ENCODE measurements at places on chromosomes 6 and 20.

- no peak for DNase-seq
Measured at GRCh38 chr20:49843139-49843538, 30.5 kb downstream of the SLC9A8 start.

DNA sequence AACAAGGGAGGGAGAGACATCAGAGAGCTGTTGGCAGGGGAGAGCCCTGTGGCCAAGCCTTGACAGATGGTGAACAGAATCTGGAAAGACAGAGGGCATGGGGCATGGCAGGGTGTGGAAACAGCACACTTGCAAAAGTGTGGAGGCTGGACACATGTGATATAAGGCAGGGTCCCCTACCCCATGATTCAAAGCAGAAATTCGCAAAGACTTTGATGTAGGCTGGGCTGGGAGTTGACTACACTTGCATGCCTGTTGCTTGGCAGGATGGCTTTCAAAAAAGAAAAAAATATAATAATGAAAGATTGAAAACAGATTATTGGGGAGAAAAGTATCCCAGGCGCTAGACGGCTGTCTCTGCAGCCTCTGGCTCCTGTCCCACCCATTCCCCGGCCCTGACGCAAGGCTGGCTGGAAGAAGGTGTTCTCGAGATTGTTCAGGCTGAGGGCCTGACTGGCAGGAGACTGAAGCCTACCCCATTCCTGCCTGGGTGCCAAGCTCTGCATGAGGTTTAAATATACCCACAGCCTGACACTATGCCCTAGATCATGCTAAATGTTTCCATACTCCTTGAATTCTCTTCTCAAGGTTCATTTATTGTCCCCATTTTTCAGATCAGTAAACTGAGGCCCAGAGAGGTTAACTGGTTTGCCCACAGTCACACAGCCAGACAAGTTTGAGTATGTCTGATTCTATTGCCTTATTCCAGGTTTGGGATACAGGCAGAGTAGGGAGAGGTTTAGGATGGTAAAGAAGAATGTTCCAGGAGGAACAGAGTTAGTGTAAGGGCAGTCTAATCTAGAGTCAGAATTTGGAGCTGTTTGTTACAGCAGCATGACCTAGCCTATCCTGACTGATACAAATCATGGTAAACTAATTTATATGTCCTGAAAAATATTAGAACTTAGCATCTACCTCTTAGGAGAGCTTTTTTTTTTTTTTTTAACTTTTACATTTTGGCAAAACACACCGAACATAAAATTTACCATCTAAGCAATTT is 23.4 kb upstream of the CCN5 start:
- no peak for DNase-seq

- DNase-seq, result no peak
Measured at GRCh38 chr6:11802886-11803590, 24.4 kb upstream of the ADTRP start.

GRCh38 chr20:4782378-4782772 is 60.7 kb downstream of the PRND start:
- no peak for DNase-seq

DNA sequence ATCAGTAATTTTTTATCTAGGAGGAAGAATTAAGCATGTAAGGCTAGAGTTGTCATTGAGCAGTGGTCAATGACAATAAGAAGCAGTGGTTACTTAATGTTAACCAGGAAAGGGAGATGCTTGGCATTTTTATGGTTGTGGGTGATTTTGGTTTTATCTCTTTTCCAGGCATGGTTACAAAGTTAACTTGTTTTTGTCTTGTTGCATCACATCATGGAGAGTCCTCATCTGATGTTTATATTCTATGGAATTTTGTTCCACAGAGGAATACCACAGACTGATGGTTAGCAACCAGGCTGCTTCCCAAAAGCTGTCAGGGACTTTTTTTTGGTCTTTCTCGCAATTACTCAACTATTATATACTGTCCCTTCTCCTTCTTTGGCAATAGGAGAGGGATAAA is 32.7 kb downstream of the OPRM1 start:
- DNase-seq, result no peak

DNA sequence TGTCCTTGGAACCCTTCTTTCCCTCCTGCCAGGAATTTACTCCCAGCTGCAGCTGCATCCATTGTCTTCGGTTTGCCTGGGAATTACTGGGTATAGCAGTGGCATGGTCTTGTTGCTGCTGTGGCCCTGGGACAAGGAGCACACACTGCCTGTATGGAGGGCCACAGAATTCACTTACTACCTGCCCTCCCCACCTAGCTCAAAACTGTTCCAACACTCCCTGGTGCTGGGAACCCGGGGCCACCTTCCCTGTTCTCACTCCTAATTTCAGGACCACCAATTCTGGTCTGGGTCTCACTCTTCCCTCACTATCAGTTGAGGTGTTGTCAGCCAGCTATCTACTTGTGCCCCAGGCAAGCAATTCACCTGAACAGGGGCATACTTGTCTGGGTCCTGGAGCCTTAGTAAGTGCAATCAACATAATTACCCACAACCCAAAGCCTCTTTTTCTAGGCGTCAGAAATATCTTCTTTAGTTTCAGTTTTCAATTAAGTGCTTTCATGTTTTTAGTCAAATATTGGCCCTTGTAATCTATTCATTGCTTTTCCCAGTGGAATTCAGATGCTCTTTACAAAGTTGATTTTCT is 47.2 kb downstream of the METTL24 start:
- DNase-seq, result no peak

DNA sequence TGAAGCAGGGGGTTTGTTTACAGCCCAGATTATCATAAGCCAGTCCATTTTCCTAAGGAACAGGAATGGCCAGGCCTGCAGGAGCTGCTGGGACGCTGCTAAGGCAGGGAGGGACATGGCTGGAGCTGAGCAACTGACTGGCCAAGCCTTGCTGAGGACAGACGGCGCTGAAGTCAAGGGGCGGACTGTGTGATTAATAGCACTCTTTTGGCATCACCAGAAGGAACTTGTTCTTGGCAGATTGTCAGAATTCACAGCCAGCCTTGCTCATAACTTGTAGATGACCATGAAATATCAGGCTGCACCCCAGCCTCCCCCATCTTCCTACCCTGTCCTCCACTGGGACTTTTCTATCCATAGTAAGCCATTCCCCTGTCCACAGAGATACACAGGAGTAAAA is 218.8 kb upstream of the RNF24 start:
- no peak for DNase-seq

DNA sequence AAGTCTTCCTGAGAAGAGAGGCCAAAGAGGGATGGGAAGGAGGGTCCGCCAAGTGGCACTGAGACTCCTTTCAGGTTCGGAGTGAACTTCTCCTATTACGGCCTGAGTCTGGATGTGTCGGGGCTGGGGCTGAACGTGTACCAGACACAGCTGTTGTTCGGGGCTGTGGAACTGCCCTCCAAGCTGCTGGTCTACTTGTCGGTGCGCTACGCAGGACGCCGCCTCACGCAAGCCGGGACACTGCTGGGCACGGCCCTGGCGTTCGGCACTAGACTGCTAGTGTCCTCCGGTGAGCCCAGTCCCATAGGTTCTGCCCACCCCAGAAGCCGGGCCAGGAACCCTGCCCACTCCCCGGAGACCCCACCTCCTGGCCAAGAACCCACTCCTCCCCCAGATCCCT is 4.1 kb downstream of the SLC22A7 start:
- DNase-seq, result no peak

GRCh38 chr6:52539607-52540006 is 37.3 kb downstream of the TRAM2 start:
- DNase-seq, result no peak

DNA sequence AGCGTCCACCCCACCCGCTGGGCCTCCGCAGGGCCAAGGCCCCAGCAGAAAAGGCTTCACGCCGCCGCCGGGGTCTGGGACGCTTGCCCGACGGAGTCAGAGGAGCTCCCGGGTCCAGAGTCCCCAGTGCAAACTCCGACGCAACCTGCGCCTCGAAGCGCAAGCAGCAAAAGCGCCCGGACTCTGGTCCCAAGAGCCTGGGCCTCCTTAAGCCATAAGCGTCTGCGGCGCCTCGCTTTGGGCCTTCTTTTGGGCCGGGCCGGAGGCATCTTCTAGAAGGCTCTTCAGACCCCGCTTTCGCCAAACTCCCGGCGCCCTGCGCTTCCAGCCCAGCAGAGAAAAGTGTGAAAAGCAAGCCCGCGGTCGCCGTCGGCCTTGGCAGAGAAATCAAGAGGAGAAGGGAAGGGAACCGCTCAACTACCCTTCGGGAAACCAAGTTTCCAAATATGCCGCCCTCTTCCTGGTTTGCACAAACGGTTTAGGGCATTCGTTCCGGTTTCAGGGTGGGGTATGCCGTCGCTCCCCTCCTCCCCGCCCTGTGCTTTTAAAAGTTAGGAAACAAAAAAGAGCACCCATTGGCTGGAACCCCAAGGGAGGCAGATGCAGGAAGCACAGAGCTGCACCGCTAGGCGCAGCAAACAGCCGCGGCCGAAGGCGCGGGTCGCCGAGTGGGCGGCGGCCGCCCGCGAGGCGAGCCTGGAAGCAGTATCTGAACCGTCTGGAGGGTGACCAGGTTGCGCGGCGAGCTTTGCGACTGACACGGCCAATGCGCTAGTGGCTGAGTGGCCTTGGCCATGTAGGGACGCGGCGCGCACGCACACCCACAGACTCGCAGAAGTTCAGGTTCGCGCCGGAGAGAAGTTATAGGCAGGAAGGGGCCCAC is 1.2 kb downstream of the TBX18 start:
- DNase-seq, result no peak

DNA sequence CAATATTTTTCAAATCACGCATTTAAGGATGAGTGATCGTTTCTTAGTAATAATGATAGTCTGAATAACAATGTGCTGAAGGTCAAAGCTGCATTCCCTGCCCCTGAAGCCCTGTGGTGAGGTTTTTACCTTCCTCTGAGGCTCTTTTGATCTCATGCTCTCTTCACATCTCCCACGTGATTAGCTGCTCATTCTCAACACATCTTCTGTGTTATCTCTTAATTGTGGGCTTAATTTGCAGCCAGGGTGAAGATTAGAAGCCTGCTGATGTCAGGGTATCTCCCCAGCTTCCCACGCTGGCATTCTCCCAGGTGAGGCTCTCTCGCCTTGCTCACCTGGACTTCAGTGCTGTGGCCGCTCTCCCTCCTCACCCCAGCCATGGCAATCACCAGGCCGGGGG is 109.7 kb upstream of the FOXQ1 start:
- no peak for DNase-seq

DNA sequence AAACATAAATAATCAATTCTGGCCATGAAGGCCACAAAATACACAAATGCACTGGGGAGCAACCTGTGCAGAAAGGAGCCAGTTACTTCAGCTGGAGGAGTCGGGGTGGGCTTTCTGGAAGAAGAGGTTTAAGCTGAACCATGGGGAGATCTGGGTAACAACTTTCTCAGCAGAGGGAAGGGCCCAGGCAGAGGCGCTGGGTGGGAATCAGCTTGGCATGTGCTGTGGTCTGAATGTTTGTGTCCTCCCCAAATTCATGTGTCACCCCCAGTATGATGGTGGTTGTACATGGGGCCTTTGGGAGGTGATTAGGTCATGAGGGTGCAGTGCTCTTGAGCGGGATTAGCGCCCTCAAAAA is 107.9 kb downstream of the SYCP2 start:
- DNase-seq, result no peak

DNA sequence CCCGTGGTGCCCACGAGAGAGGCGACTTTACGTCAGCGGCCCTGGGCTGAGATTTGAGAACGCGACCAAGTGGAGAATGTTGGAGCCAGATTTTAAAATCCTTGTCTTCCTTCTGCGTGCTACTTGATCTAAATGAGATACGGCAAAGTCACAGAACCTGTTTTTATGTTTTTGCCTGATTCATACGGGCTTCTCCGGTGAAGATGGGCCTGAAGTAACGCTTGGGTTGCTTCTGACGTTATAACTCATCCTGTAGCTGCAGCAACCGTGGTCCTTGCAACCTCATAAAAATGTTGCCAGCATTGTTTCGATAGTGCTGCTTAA is 462 bp upstream of the SLC35B3 start:
- no peak for DNase-seq

GRCh38 chr20:21125072-21125848 is 622 bp upstream of the KIZ start:
- no peak for DNase-seq

All from activated CD4-positive, alpha-beta T cell treated with anti-CD3 and anti-CD28 coated beads, Interleukin-2, Interleukin-6, amounts not matched to agents 100 ng/mL and 50 ng/mL, durations not matched to agents 16 hours and 8 hours (primary cell).